ENCODE measurements at places on chromosomes 1 and 21.

- H3K4me3 ChIP-seq = no peak overlapping the region
- H3K27me3 ChIP-seq = peaks cover 8% of the 10 kb centered on the region
- H3K36me3 ChIP-seq = no peaks in the 10 kb centered on the region
- no peaks in the 10 kb centered on the region for H3K4me1 ChIP-seq
Observed at GRCh38 chr1:145879775-145880174, 5.9 kb downstream of the ANKRD35 start.

- no peak for DNase-seq
- H3K36me3 ChIP-seq = no peaks in the 10 kb centered on the region
- H3K4me3 ChIP-seq = no peak overlapping the region
- no peaks in the 10 kb centered on the region for H3K27me3 ChIP-seq
Observed at GRCh38 chr21:43312751-43313169, 114.2 kb downstream of the SIK1 start.

- no peaks in the 10 kb centered on the region for H3K4me1 ChIP-seq
- H3K36me3 ChIP-seq = no peaks in the 10 kb centered on the region
- DNase-seq = no peak
- H3K27ac ChIP-seq = no peak overlapping the region
- no peaks in the 10 kb centered on the region for H3K27me3 ChIP-seq
- H3K4me3 ChIP-seq = no peak overlapping the region
Observed at GRCh38 chr21:45867671-45868081, 113.9 kb upstream of the COL6A1 start.

GRCh38 chr1:247639381-247639981 is 34.1 kb downstream of the OR2G3 start:
- H3K27ac ChIP-seq = no peak overlapping the region
- H3K4me3 ChIP-seq = no peak overlapping the region
- H3K36me3 ChIP-seq = no peaks in the 10 kb centered on the region
- DNase-seq = no peak

DNA sequence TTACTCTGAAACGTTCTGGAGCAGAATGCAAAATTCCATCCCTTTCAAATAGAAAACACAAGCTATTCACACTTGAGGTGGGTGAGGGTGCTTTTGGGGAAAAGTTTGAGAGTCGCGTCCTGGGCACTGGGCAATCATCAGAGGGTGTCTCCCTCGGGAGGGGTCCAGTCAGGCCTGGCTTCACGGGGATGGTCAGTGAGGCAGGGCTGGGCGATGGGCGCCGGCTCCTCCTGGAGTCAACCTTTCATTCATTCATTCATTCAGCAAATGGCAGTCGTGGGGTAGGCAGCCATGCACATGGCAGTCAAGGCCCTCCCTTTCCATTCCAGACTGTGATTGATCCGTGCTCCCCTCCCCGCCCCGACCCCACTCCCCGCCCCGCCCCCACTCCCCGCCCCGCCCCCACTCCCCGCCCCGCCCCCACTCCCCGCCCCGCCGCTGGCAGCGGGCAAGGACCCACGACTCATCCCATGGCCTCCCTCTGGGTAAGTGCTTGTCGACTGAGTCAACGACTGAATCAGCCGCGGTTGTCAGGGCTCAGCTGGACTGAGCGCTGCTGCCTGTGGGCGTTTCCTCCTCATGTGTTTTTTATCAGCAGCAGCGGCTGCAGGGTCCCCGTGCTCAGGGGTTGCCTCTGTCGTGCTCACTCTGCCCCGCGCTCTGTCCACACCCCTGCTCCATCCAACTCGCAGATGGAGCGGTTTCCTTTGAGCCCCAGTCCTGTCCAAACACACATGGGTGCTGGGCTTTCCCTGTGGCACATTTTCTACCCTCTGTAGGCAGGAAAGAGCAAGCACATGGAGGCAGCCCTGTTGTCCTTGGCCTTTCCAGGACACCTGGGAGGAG is 12.5 kb upstream of the SPSB1 start:
- no peak overlapping the region for H3K4me3 ChIP-seq
- H3K4me1 ChIP-seq = peaks cover 22% of the 10 kb centered on the region
- no peaks in the 10 kb centered on the region for H3K36me3 ChIP-seq
- H3K27me3 ChIP-seq = no peaks in the 10 kb centered on the region

DNA sequence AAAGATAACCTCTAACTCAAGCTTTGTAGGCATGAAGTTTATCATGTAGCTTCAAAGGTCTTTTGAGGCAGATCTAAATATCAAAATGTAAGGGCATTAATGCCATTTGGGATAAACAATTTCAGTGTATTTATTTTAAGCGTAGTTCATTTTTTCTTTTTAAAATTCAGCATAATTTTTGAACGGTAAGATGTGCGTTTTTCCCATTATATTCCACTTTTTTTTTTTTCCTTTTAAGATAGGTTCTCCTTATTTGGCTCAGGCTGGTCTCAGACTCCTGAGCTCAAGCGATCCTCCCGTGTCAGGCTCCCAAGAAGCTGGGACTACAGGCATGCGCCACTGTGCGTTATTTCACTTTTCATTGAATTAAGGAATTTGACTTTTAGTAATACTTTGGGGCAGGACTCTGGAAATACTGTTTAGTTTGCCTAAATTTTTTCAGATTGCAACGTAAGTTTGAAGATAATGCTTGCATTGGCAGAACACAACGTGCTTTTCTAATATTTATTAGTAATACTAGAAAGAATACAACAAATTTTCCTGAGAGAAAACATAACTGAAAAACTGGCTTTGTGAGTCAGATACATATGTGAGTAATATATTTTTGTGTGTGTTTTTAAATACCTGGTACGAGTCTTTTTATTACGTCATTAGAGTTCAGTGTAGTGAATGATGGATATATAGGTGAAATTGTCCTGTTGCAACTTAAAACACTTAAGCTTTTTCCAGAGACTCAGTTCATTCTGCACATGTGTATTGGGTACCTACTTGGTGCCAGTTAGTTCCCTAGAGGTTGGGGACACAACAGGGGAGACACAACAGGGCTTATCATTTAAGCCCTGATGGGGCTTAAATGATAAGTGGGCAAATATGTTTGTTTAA is 2.2 kb downstream of the RALGPS2 start:
- DNase-seq = no peak
- H3K27ac ChIP-seq = no peak overlapping the region
- H3K36me3 ChIP-seq = no peaks in the 10 kb centered on the region
- no peak overlapping the region for H3K4me3 ChIP-seq
- no peaks in the 10 kb centered on the region for H3K4me1 ChIP-seq
- H3K27me3 ChIP-seq = no peaks in the 10 kb centered on the region

GRCh38 chr1:226311376-226311775 is 2.4 kb upstream of the LIN9 start:
- H3K27ac ChIP-seq = no peak overlapping the region
- H3K4me3 ChIP-seq = no peak overlapping the region
- DNase-seq = no peak
- peaks cover 11% of the 10 kb centered on the region for H3K4me1 ChIP-seq
- H3K27me3 ChIP-seq = no peaks in the 10 kb centered on the region

DNA sequence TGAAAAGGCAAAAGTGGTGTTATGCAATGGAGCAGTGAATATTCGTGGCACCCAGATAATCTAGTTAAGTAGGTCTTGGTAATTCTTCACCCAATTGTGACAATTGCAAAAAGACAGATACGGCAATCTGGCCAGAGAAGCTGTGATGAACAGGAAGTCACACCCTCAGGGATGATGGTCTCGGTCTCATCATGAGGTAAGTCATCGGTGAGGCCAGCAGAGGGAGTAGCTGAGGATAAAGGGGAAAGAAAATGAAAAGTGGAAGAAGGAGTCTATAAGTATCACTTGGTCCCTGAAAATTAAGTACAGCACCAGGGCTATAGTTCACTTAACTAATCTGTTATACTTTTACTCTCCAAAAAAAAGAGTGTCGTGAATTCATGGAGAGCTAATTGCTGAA is 258.8 kb upstream of the NCAM2 start:
- H3K27ac ChIP-seq = no peak overlapping the region
- no peaks in the 10 kb centered on the region for H3K27me3 ChIP-seq
- DNase-seq = no peak
- no peak overlapping the region for H3K4me3 ChIP-seq
- H3K4me1 ChIP-seq = no peaks in the 10 kb centered on the region
- no peaks in the 10 kb centered on the region for H3K36me3 ChIP-seq

GRCh38 chr1:162550925-162551324 is 10.6 kb upstream of the UAP1 start:
- H3K4me1 ChIP-seq = no peaks in the 10 kb centered on the region
- H3K4me3 ChIP-seq = no peak overlapping the region
- no peak for DNase-seq
- H3K27me3 ChIP-seq = no peaks in the 10 kb centered on the region
- no peak overlapping the region for H3K27ac ChIP-seq
- H3K36me3 ChIP-seq = no peaks in the 10 kb centered on the region

DNA sequence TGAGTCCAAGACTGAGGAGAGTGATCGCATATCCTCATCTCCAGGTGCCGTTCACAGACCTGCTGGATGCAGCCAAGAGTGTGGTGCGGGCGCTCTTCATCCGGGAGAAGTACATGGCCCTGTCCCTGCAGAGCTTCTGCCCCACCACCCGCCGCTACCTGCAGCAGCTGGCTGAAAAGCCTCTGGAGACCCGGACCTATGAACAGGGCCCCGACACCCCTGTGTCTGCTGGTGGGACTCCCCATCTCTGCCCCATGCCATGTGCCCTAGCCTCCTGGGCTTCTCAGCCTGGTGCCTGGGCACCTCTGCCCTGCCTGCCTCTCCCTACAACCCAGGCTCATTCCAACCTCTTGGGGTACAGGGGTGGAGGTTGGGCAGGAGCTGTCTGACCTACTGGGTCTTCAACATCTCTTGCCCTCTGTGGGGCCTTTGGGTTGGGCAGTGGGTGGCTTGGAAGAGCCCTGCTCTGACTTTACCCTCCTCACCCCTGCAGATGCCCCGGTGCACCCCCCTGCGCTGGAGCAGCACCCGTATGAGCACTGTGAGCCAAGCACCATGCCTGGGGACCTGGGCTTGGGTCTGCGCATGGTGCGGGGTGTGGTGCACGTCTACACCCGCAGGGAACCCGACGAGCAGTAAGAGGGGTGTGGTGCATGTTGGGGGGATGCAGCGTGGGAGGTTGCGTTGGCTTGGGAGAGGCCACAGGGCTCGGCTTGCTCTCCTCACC is 7.2 kb downstream of the AMPD2 start:
- H3K4me3 ChIP-seq = no peak overlapping the region
- H3K36me3 ChIP-seq = peaks cover 62% of the 10 kb centered on the region
- DNase-seq = no peak
- no peaks in the 10 kb centered on the region for H3K27me3 ChIP-seq
- H3K27ac ChIP-seq = no peak overlapping the region

Measured in effector memory CD4-positive, alpha-beta T cell (primary cell).